ENCODE measurements at places on chromosomes 2 and 18.

DNA sequence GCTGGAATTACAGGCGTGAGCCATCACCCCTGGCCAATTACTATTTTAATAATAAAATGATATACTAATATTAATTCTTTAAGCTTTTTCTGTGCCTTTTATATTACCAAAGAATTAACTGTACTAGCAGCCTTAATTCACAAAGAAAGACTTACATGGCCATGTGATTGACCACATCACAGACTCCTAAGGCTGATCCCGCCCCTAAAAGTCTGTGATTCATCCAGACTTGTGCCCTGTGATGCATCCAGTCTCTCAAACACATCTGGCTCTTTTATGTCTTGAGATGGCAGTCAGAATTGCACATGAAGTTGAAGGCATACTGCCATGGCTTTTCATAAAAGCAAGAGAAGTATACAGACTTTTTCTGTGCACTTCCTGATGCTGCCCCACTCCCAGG, 91.7 kb downstream of the DTNA start:
- peak; percentile 72 for DNase-seq

- DNase-seq = no peak
Observed at GRCh38 chr2:96701636-96702035, 38.2 kb downstream of the LMAN2L start.

GRCh38 chr2:232621186-232621585, 12.2 kb upstream of the EFHD1 start:
- no peak for DNase-seq

GRCh38 chr2:48781366-48781765, 25.8 kb upstream of the LHCGR start:
- DNase-seq = peak; percentile 30

DNA sequence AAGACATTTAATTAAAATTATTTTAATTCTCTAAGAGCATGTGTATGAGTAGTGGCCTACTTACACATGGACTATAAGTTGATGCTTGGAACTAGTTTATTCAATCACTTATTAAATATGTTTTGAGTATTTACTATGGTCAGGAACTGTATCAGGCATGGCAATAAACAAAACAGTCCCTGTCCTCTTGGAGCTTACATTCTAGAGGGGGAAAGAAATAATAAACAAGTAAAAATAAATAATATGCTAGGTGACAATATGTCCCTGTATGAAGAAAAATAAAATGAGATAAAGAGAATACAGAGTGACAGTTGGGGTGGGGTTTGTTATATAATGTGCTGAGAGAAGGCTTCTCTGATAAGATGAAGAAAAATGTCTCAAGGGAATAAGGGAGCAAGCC, 74.5 kb downstream of the MYO3B start:
- no peak for DNase-seq

GRCh38 chr2:150487537-150488429, at the start of gene RND3:
TSS of gene RND3 (minus strand) at chr2:150487667. CDS start at chr2:150487417, 250 bp downstream.
- peak; percentile 99 for DNase-seq

GRCh38 chr2:237447496-237447895, 33.5 kb upstream of the COL6A3 start:
- no peak for DNase-seq

DNA sequence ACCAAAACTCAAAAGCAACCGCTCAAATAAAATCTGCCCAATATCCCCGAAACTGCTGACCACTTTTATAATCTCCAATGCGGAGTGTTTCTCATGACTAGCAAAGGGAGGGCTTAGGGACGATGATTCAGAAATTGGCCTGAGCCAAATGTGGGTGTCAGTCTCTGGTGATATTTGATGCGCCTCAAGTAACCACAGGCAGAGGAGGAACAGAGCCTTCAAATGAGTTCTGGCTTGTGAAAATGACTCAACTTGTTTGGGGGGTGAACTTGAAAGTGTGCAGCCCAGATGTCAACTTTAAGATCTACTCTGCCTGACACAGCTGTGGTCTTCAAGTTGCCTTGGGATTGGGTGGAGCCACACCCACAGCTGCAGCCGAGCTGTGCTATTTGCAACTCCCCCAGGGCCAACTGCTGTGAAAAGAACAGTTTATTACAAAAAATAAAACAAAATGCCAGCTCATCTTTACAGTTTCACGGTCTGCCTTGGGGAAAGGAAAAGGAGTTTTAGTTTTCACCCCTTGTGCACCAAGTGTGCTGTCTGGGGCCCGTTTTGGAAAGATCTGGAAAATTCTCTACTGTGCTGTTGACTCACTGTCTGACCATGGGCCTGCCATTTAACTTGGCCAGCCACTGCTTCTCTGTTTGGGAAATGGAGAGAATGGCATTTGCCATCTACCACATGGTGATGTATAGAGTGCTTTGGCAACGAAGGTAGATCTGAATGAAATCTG, 222.1 kb downstream of the MTX2 start:
- peak; percentile 100 for DNase-seq

GRCh38 chr2:241762321-241762932, 14.2 kb upstream of the GAL3ST2 start:
- no peak for DNase-seq

DNA sequence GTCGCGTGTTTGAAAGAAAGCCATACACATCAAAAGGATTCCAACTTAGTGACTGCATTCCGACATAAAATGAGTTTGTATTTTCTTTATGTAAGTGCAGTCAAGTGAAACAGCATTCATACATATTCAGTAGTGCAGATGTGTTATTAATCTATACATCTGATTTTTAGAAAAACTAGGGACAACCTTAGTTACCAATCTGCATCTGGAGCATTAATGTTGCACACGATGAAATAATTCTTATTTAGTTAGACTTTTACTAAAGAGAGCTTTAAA, 1.9 kb downstream of the GORASP2 start:
- peak; percentile 7 for DNase-seq

- DNase-seq = no peak
Observed at GRCh38 chr2:121388371-121388770, 103.4 kb upstream of the TFCP2L1 start.

GRCh38 chr18:35376393-35376741, 770 bp downstream of the ZNF396 start:
- no peak for DNase-seq

- DNase-seq = no peak
Observed at GRCh38 chr2:30684026-30684425, 123.2 kb downstream of the CAPN13 start.

- DNase-seq = no peak
Observed at GRCh38 chr2:165777522-165778186, 16.4 kb downstream of the GALNT3 start.

GRCh38 chr2:240556553-240557100, 1.2 kb downstream of the ANKMY1 start:
- peak; percentile 43 for DNase-seq
